ENCODE measurements at places on chromosomes 5 and 9.

- no peak for DNase-seq
These were observed 10.3 kb downstream of the LARP1 start for GRCh38 chr5:154765396-154765925.

GRCh38 chr5:14407051-14407450 is 174.5 kb upstream of the OTULINL start:
- DNase-seq, result no peak

DNA sequence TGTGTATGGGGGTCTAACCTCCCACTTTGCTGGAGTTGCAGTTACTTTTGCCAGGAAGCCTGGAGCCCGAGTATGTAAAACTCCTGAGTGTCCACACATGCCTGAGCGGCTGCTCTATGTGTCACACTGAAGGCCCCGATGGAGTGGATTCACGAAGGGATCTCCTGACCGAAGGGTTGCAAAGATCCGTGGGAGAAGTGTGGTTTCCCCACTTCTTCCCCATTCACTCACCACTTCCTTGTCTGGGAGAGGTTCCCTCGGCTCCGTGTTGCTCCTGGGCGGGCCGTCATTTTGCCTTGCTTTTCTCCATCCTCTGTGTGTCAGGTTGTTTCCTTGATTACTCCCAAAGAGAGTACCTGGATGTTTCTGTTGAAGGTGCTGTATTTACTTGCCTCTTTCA is 16.2 kb upstream of the IL3 start:
- no peak for DNase-seq

- peak; percentile 94 for DNase-seq
These were observed at the start of gene MGAT4B for GRCh38 chr5:179806250-179807048. Gene MGAT4B (minus strand): TSS chr5:179806866. CDS start chr5:179806583, 283 bp downstream.

DNA sequence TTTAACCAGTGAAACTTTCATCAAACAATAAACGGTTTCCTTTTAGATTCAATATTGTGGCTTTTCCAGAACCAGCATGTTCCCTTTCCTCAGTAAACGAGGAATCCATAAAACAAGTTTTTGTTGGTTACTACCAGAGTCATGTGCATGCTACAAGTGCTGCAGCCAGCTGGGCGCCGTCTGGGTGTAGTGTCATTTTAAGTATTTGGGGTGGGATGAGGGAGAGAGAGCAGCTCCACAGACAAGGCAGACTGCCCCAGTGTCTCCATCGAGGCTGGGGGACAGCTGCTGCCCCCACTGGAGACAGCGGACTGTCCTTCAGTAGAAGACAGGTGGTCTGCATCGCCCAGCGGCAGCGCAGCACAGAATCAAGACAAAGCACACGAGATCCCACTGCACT is 17.3 kb downstream of the ARPC5L start:
- DNase-seq, result no peak

DNA sequence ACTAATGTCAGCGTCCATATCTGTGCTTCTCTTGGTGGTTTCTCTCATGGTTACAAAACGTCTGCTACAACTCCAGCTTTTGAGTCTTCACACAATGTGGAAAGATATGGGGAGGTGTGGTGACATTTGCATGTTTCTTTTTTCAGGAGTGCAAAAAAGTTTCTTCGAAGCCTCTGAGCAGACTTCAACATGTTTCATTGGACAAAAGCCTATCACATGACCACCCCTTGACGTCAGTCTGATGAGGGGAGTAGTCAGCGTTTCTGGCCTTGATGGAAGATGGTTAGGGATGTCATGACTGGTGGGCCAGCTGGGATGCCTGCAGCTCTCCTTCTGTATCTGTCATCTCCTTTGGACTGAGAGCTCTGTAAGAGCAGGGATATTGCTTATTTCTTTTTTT is 61.4 kb downstream of the PTPDC1 start:
- no peak for DNase-seq

DNA sequence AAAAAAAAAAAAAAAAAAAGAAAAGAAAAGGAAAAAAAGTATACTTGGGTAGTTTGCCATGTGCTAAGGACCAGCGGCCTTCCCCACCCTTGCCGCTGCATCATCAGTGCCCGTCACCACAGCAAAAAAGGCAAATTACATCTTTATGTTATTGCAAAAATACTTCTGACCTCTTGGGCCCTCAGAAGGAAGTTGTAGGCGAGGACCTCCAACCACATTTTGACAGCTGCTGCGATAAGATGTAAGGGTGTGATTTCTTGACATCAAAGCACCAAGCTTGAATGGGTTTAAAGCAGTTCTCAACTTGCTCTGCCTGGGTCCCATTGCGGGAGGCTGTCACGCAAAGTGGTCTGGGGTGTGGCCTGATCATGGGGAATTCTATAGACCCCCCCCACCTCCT is 39.2 kb downstream of the DMRT1 start:
- DNase-seq, result no peak

- no peak for DNase-seq
These were observed 895 bp upstream of the MYOT start for GRCh38 chr5:137866541-137867388.

DNA sequence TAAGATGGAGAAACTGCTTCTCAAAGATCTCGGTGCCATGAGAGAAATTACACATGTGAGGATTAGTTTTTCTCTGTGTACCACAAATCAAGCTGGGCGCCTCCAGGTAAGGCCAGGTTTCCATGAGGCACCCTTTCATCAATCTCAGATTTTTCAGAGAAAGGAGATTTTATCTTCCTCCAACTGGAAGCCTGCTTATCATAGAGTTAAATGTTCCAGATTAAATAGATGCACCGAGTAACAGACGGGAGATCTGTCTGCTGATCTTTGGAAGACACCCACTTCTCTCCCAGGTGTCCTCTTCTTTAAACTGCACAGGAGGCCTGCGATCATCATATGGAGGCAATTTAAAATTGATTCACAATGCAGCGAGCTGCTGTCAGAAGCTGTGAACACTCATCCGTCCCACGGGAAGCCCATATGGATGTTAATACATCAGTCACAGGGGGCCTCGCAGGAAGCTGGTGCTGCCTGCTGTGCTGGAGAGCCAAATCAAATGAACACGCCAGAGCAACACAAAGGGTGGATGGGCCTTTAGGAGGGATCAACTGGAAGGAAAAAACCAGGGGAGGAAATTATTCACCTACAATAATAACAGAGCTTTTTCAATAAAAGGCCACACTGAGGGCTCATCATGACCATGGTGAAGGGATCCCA is 93.3 kb downstream of the TLE1 start:
- DNase-seq, result no peak

- DNase-seq, result no peak
These were observed 46.1 kb downstream of the ZNF608 start for GRCh38 chr5:124700333-124700732.

- no peak for DNase-seq
These were observed 516.6 kb downstream of the RAB3C start for GRCh38 chr5:59099270-59099994.

Data from hepatic stellate cell (primary cell).